ENCODE measurements at places on chromosomes 2 and 18. TPM values are rescaled to one million over a fixed set of nuclear protein-coding genes. Genes with fewer than 3 reads are reported as not detected.

DNA sequence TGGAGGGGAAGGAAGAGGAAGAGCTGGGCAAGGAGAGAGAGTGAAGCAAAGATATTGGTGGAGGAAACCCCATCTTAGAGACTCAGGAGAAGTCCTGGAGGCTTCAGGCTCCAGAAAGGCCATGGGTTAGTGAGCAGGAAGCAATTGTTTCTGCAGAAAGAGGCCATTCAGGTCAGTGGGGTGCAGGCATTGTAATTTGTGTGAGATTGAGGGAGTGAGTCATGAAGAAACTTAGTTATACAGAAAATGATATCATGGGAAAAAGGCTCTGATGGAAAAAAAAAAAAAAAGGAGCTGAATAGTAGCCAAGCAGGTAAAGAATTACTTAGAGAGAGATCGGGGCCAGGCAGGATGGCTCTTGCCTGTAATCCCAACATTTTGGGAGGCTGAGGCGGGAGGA lies 4.0 kb downstream of the EMILIN2 start:
- DNase-seq, result no peak

DNA sequence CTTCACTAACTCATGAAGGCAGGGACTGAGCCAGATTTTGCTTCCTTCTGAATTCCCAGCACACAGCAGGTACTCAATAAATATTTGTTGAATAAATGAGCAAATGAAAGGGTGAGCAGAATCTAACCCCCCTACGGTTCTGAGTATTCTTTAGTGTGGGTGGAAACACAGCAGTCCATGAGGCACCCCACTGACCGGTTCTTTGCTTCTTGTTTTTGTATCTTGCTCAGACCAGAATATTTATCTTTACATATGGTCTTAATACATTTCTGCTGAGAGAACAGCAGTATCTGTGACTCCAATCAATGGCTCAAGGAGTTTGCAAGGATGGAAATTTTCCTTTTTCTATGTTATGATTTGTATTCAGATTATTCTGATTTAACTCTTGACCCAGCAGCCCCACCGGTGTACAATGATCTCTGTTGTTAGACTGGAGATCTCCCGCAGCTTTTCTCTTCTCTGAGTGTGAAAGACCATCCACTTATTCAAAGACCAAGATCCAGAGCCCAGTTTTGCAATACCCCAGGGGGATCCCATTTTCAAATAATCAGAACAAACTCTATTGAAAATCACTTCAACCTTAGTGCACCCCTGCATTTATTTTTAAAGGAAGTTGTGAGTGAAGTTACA lies 506.5 kb upstream of the TNP1 start:
- no peak for DNase-seq

DNA sequence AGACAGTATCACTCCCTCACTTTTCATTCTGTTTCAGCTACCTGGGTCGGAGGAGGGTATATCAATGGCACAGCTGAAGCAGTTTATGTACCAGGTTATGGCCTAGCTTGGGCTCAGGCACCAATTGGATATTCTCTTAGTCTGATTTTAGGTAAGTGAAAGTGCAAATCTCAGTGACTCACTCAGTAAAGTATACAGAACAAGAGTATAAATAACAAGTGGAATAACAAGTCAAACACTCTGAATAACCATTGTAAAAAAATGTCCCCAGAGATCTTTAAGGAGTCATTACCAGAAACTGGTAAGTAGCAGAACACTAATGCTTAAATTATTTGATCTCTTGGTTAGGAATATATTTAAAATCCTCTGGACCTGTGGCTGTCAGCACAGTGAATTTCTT lies 5.7 kb downstream of the SLC5A7 start:
- DNase-seq, result no peak

The GPR45 gene
- total RNA-seq, result not detected

- DNase-seq, result peak; percentile 73
These were observed 16.0 kb downstream of the ASPRV1 start for GRCh38 chr2:69945441-69945840.

The ONECUT2 gene
- not detected for total RNA-seq

DNA sequence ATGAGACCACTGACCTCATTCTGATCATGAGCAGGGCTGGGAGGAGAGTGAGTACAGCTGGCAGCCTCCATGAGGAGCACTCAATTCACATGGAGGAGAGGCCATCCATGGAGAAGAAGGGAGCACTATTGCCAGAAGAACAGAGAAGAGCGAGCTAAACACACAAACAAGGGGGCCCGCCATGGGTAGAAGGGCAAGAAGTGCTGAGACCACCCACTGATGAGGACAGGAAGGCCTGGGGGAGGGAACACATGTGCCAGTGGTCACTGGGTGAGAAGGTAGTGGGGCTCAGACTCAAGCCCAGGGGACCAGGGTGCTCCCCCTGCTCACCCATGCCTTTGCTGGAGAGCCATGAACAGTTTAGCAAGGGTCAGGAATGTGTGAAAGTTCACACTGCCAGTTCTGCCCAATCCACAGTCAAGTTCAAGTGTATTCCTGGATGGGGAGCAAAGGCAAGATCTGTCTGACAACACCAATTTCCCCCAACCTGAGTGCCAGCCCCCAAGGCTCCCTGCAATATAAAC lies 57.7 kb downstream of the TTC32 start:
- DNase-seq, result no peak

The GPR75 gene
- total RNA-seq, result 3.1 TPM

DNA sequence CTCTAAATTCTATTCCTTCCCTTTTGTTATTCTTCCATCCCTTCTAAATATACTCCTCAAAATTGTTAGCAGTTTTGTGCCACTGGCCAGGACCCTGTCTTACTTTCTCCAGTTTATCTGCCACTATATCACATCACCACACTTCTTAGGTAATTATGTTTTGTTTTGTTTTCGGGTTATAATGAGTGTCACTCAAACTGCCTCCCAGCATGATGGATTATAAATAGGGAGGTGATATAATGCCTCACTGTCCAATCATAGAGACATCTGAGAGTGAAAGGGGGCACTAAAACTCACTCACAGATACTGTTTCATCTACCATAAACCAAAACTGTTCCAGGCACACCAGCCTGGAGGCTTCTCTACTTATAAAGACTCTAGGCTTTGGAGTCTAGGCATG lies 3.5 kb downstream of the RSAD2 start:
- no peak for DNase-seq

Data from activated CD4-positive, alpha-beta T cell treated with anti-CD3 and anti-CD28 coated beads, Interleukin-2, amount 10 ng/mL, durations not matched to agents 24 days and 14 days (primary cell).